Upper lobe of left lung (tissue), 6 donors: ENCODE measurements at places on chromosomes 1 and 21. TPM values are rescaled to one million over a fixed set of nuclear protein-coding genes. Genes with fewer than 3 reads are reported as not detected.

The NT5C1A gene
- 0.37 TPM for total RNA-seq

DNA sequence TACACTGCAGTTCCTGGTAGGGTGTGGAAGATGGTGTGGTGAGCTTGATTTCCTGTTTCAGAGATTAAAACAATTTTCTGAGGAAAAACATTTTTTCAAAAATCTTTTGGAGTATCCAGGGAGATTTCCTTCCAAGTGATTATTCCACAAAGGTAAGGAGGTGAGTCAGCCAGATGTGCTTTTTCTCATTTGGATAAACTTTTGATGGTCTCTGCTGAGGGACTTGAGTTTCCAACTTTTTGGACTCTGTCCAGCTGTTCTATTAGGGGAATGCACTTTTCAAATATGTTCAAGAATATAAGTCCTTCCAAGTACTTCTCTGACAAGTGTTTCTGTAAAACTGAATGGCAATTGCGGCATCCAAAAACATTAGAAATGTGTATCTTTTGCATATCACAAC, 628.8 kb upstream of the ADAMTS5 start:
- DNase-seq: no peak

The FOXO6 gene
- 0.49 TPM for total RNA-seq

The LRRN2 gene
- 3.8 TPM for total RNA-seq

DNA sequence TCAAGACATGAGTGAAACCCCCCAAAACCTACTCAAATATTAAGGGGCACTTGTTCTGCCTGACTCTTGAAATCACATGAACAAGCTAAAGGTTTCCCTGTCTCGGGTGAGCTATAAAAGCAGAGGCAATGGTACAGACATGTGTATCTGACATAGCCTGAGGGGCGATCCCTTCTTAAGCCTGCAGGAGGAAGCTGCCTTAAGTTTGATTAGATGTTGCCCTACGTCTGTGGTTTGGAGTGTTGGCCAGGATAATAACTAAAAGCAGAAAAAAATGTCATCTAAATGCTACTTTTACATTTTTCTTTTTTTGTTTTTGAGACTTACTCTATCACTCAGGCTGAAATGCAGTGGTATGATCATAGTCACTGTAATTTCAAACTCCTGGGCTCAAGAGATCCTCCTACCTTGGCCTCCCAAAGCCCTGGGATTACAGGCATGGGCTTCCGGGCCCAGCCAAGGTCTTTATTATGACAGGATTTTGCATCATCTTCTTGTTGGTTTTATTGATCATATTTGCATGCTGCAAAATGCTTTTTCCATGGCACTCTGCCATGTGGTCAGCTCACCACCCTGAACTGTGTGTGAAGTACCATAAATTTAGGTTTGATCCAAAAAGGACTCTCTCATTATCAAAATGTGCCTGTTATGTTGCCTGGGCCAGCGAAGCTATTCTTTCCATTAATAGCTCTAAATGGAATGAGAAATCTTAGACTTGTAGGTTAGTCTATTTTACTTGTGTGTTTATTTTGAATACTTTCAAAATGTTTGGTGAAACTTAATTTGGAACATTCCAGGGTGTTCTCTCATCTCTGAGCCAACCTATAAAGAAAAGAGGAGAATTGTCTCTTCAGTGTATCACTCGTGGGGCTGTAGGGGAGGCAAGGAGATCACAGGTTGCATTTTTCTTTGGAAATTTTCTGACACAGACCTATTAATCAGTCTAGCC, 15.0 kb upstream of the HMGN1 start:
- DNase-seq: no peak

The PRAMEF5 gene
- not detected for total RNA-seq

- DNase-seq: no peak
Measured at GRCh38 chr1:10085076-10085475, 52.3 kb downstream of the UBE4B start.

DNA sequence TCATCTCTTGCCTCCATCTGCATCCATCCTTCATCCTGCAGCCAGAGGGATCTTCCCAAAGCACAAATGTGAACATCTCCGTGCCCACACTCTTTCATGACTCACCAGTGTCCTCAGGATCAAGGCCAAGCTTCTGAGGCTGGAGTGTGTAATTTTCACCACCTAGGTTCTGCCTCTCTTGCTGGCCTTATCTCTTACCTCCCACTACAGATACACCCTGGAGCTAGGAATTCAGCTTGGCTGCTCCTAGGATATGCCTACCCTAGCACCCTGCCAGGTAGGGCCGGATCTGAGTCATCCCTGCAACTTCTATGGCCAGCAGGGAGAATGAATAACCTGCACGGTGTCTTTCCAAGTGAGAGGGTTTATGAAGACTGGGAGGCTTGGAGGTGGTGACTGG, 208.7 kb upstream of the CSF3R start:
- no peak for DNase-seq

The ZSWIM5 gene
- 3.0 TPM for total RNA-seq

DNA sequence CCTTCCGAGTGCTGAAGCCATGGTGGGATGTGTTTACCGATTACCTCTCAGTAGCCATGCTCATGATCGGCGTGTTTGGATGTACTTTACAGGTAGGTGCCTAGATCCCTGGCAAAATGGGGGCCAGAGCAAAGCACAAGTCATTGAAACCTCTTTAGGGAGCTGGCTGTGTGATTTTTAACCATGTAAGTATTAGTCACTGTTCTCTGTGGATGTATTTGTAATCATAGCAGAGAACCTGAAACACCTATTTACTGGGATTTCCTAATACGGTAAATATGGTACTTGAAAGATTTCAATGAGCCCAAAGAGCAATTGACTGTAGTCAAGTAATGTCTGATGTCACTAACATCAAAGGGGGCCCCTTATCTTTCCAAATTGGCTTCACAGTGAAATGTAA, 53.6 kb downstream of the LRRC8C start:
- no peak for DNase-seq

The PPM1J gene
- total RNA-seq: 0.91 TPM

The REG4 gene
- not detected for total RNA-seq

GRCh38 chr1:90924982-90925381, 96.9 kb downstream of the ZNF644 start:
- no peak for DNase-seq

- no peak for DNase-seq
Measured at GRCh38 chr1:61343734-61344420, 261.5 kb downstream of the NFIA start.

The PLXNA2 gene
- total RNA-seq: 100.0 TPM

GRCh38 chr1:192059407-192059806, 98.9 kb upstream of the RGS18 start:
- no peak for DNase-seq

DNA sequence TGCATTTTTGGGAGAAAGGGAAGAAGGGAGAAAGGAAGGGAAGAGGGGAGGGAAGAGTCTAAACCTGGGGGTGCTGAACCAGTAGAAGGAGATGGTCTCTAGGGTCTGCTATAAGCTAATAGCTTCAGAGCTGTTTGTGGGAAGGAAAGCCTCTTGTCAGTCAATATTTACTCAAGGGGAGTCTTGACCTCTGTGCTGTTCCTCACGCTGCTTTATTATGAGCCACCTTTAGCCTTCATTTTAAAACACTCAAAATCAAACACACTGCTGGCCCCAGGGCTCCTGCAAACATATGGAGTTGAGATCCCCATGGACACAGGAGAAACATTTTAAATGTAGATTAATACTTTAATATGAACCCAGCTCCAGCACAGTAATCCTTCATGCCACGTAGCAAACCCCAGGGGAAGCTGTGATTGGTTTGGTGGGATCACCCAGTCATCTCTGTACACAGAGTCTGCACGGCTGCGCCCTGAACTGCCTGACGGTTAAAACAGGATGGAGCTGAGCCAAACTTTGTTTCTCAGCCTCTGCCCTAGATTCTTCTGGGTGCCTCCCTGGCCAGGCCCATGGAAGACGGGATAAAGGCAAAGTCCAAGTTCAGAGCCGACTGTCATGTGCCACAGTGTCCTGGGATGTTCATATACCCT, 40.2 kb upstream of the VWA5B1 start:
- no peak for DNase-seq

DNA sequence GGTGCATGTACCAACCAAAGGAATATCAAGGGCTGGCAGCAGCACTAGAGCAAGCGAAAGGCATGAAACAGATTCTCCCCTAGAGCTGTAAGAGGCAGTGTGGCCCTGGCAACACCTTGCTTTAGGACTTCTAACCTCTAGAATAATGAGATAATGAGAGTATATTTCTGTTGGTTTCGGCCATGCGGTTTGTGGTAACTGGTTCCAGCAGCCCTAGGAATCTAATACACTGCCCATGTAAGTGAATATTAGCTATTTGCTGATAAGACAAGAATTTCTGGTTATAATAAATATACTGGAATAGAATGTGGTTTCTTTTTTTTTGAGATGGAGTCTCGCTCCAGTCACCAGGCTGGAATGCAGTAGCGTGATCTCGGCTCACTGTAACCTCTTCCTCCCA, 199.4 kb downstream of the GABPA start:
- no peak for DNase-seq

DNA sequence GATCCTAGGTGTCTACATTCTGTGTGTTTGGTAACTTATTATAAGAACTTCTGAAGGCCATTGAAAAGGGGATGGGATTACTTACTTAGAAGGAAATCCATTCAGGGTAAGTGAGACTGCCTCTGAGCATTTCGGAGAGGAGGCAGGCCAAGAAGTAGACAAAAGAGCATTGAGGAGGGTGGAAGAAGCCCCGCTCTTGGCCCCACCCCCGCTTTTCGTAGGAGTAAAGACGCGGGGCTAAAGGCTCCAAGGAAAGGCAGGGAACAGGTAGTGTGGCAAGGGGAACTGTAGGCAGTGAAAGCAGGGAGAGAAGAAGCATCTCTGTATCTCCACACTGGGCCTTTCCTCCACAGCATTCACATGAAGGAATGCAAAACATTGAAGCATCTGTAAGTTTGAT, 51.8 kb upstream of the GRIK1 start:
- no peak for DNase-seq

The VN1R5 gene
- total RNA-seq: not detected

The RSBN1 gene
- 24.0 TPM for total RNA-seq

The FCN3 gene
- total RNA-seq: 660 TPM

The SLFNL1 gene
- 7.8 TPM for total RNA-seq

The LCE6A gene
- not detected for total RNA-seq

GRCh38 chr1:162406811-162407210, 5.1 kb downstream of the SH2D1B start:
- no peak for DNase-seq

GRCh38 chr1:183259924-183260323, 73.9 kb downstream of the LAMC2 start:
- DNase-seq: no peak

DNA sequence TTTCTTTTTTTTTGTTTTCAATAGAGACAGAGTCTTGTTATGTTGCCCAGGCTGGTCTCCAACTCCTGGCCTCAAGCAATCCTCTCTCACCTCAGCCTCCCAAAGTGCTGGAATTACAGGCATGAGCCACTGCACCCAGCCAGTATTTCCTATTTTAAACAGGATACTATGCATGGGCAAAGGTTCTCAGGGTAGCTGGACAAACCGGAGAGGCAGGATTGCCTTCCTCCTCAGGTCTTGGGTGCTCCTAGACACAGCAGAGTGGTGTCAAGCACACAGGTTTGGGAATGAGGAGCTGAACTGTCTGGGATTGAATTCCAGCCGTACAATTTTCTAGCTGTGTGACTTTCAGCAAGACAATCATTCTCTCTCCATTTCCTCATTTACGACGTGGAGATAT, 22.9 kb upstream of the HNRNPU start:
- DNase-seq: no peak

DNA sequence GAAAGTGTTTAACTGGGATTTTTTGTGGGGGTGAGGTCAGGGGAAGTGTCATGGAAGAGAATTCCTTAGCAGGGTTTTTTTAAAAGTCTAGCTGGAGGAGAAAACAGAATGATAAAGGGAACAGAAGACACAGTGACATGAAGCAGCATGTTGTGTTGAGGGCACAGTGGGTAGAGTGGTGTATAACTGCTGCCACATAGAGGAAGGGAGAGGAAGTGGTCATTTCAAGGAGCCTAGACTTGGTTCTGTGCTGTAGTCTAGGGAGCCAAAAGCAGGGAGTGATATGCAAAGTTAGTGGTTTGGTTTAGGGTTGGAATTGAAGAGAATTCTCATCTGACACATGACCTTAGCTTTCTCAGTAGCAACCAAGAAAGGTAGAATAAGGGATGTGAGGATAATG, 10.2 kb downstream of the EEIG2 start:
- DNase-seq: no peak
